Stimulated activated CD8-positive, alpha-beta memory T cell treated with anti-CD3 and anti-CD28 coated beads, Interleukin-15, amount 100 ng/mL, for 1 hour (primary cell): ENCODE measurements at places on chromosomes 1 and 21.

DNA sequence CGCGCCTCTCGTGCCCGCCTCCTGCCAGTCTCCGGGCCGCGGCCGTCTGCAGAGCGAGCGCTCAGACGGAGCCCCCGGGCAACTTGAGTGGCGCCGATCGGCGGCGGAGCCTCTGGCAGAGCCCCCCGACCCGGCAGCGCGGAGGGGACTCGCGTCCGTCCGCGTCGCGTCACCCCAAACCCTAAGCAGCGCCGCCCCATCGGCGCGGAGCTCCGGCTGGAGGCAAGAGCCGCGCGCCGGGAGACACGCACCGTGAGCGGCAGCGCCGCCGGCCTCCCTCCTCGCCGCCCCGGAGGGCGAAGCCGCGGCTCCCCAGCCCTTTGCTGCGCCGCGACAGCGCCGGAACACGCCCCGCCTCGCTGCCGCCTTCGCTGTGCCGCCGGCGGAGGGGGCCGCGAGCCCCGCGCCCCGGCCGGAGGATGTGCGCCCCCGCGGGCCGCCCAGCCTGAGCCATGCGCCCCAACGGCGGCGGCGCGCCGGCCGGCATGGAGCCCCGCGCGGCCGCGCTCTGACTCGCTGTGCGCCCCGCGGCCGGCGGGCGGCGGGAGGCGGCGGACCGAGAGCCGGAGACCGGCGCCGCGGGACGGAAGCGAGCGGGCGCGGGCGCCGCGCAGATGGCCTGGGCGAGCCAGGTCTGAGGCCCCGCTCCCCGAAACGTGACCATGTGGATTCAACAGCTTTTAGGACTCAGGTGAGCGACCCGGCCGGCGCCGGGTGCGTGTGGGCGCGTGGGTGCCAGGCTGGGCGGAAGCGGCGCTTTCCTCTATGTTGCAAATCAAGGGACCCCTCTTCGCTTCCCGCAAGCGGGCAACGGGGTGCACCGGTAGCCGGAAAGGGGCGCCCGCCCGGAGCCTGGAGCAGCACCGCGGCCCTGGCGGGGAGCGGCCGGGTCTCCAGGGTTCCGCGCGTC is 610 bp downstream of the AJAP1 start:
- no peak for DNase-seq

- DNase-seq = no peak
Observed at GRCh38 chr1:65165269-65165993, 17.4 kb downstream of the AK4 start.

GRCh38 chr1:198598796-198599321 is 40.0 kb upstream of the PTPRC start:
- no peak for DNase-seq

DNA sequence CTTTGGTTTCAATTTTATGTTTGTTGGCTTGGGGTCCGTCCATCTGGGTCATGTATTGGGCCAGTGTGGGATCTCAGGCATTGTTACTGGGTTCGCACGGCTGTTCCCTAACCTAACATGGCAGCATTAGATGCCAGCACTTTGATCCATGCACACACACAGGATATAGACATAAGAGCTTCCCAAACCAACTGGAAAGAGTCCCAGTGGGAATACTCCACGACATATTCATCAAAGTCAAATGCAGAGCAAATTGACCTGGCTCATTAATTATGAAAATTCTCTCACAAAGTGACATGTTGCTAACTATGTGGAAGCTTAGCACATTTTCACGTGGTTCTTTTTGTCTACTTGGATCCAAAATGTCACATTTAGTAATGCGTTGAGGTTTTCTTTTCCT is 130.4 kb downstream of the SETD4 start:
- DNase-seq = no peak
